Left forelimb (tissue), 1 donor: ENCODE measurements at places on chromosomes 6 and 20.

DNA sequence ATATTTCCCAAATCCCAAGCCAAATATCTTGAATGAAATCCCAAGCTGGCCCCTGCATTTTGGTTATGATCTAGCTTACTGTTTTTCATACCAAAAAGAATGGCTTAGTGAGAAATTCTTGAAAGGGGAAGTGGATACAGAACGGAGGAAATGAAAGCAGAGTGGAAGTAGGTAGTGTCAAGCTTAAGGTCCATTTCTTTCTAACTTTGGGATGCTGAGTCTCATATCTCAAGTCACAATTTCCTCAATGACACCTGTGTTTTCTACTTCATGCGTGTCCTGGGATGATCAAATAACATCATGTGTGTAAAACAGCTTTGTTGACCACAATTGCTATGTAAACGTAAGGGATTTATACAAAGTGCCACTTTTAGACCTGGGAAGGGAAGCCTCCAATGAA, 238.8 kb upstream of the SLC35B3 start:
- DNase-seq = no peak

DNA sequence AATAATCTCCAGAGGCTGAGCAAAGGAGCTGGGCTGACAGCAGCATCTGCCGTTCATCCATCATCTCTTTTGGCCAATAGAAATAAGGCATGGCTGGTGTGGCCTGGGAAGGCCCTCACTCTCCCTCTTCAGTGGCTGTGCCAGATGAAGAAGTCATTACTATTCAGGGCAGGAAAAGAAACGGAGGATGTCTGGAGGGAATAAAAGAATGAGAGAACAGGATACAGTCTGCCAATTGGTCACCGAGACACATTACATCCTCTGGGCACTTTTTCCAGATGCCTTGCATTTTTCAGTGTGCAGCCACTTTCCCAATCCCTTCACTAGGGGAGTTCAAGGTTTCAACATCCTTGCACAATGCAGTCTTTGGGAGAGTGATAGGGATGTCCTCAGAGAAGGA, 32.2 kb upstream of the VGLL2 start:
- no peak for DNase-seq

GRCh38 chr20:14197097-14197496, 140.3 kb downstream of the FLRT3 start:
- DNase-seq = no peak

DNA sequence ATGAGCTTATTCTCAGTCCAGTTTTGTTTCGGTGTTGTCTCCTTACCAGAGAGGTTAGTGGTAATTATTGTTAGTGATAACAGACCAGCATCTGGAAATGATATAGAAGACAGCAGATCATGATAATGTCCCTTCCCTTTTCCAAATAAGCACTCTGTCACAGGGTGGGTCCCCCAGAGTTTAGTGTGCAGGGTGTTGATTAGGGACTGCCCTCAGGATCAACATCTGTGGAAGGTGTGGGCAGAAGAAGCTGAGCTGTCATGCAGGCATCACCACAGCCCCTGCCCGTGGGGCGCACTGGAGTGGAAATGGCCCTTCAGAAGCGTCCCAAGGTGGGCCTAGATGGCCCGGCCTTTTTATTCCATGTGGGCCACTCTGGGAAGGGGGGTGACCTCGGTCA, 67.6 kb upstream of the DTNBP1 start:
- DNase-seq = no peak

GRCh38 chr6:149918151-149918905, 4.6 kb downstream of the RAET1G start:
- DNase-seq = peak; percentile 57

- peak; percentile 34 for DNase-seq
These were observed 23.8 kb downstream of the PYGB start for GRCh38 chr20:25271486-25272222.

- no peak for DNase-seq
These were observed 90.7 kb downstream of the AIG1 start for GRCh38 chr6:143151381-143151780.
